Activated T-helper 2 cell treated with anti-CD3 and anti-CD28 coated beads, Interferon-gamma antibody, Interleukin-2, Interleukin-4, amounts not matched to agents 10 μg/mL and 5 μg/mL and 100 μg/mL, durations not matched to agents 14 hours and 24 hours and 36 hours (primary cell): ENCODE measurements at places on chromosomes 5 and 9. TPM values are rescaled to one million over a fixed set of nuclear protein-coding genes. Genes with fewer than 3 reads are reported as not detected.
A peak's percentile ranks its signal among the peaks of the same experiment; 100 is the strongest.

CCIN gene
- total RNA-seq: not detected in 2 replicates

SEMA6A gene
- 0.67 TPM in 1 of 2 replicates, not detected in the other for total RNA-seq

DNA sequence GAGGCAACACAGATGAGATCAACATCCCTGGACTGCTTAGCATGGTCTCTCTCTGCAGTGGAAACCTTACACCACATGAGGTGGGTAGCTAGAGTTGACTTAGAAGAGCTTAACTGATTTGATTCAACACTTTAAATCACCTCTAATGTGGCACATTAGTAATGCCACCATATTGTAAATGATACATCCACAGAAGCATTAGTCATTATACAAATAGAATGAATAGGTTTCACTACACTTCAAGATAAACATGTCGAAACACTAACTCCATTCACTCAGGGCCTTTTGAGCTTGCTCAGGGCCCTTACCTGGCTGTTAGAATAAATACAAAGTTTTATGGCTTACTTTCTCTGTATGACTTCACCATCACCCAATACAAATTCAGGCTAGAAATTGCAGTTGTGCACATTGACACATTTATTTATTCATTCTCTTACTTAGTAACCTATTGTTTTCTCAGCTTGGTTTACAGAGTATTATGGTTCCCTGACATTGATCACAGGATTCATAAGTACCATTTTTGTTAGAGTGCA lies 9.3 kb upstream of the SMAD5 start:
- no peak for DNase-seq

GRCh38 chr9:134700636-134701350 lies 59.2 kb downstream of the COL5A1 start:
- DNase-seq: no peak

DNA sequence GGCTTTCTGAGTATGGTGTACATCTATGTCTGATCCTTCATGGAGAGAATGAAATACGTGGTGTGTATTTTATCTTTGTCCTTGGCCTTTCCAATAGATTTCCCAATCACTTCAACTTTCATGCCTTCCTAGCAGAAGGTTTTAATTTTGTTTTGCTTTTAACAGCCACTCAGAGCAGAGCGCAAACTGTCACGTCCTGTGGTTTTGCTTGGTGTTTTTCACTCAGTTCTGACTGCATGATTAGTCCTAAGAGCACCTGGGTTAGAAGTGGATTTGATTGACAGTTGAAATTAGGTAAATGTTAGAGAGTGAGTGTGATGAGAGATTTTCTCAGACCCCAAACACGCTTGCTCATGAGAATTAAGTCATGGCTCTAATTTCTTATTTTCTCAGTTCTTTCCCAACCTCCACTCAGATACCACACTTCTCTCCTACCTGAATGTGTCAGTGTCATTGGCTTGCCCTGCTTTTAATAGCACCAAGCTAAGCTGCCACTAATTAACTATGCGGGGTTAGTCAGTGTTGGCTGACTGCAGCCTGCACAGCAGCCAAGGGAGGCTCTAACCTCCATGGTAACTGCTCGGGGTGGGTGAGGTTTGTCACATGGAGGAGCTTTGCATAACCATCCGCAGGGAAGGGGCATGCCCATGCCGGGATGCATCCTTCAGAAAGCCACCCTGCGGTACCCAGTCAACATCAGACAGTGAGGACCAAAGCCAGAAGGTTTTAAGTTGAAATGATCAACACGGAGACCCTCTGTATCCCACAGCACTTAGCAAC lies 173.4 kb downstream of the NR3C1 start:
- DNase-seq: peak; percentile 43

GRCh38 chr5:148780711-148781110 lies 45.7 kb upstream of the ADRB2 start:
- DNase-seq: no peak
